ENCODE measurements at places on chromosomes 5 and 9.
A peak's percentile ranks its signal among the peaks of the same experiment; 100 is the strongest.

GRCh38 chr5:10735569-10736276 is 25.3 kb downstream of the DAP start:
- no peak for DNase-seq

DNA sequence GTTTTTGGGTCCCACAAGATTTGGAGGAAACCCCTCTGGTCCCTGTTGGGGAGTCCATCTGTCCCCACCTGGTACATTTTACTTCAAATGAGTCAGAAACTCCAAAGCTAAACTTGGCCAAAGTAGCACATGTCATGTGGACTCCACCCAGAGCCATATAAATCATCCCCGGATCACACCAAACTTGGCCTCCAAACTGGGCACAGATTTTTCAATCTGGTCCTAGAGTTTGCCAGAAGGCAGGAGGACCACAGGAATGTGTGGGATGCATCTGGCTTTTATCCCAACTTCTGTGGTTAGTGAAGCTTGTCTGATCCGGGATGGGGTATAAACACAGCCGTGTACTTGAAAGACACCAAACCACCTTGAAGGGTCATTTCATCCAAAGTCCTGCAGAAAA is 66.3 kb downstream of the MAT2B start:
- DNase-seq, result no peak

GRCh38 chr5:132853790-132854189 is 12.5 kb downstream of the GDF9 start:
- no peak for DNase-seq

GRCh38 chr5:88746438-88746882 is 136.5 kb downstream of the MEF2C start:
- DNase-seq, result no peak

DNA sequence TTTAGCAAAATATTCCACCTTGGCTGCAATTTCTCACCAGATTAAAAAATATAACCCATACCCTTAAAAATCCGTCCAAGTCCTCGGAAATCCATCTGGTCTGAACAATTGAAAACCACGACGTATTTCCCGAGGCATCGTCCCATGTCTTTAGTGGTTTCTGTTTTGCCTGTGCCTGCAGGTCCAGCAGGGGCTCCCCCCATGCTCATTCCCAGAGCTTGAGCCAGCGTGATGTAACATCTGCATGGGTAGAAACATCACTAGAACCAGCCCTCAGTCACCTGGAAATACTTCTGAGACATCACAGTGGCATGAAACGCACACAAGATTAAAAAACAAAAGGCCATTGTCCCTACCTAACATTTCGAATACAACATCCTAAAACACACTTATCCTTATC is 114.0 kb downstream of the DNAH5 start:
- DNase-seq, result no peak

- no peak for DNase-seq
Measured at GRCh38 chr9:101738566-101739183, at the start of gene GRIN3A. TSS of gene GRIN3A (minus strand) at chr9:101738647. CDS start at chr9:101737979, 668 bp downstream.

DNA sequence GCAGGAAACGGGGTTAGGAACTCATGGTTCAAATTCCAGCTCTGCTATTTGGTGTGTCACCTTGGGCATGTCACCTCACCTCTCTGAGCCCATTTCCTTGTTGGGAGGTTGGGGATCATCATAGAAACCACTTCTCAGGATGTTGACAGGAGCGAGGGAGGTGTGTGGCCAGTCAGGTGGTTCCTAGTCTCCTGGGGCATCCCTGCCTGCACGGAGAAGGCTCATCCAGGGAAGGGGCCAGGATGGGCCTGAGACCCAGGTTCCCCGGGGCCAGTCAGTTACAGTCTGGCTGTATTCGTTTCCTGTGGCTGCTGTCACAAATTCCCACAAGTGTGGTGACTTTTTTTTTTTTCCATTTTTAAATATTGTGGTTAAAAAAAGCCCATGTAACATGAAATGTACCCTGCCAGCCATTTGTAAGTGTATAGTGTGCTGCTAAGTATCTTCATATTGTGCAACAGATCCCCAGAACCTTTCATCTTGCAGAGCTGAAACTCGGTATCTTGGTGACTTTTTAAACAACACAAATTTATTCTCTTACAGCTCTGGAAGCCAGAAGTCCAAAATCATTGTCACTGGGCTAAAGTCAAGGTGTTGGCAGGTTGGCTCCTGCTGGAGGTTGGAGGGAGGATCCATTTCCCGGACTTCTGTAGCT is 78.7 kb upstream of the UNC5A start:
- DNase-seq, result no peak

DNA sequence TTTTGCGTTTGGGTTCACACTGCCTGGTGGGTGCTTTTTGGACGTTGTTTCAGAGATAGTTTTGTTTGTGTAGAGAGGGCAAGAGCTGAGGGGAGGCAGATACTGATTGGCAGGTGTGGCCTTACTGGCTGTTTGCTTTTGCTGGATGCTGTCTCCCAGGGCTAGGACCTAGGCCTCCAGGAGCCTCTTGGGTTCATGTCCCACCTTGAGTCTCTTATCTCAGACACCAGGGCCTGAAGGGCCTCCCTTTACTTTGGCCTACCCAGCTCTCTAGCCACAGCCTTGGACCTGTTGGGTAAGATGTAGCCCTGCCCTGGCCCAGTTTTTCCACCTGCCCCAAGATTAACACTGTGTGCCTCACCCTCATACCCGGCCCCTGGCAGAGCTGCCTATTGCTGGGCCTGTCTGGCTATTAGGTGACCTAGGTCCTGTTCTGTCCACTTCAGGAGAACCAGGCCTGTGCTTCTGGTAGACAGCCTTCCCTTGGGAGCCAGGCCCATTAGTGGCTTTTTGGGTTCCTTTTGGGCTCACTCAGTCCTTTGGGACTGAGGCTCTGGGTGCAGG is 13.4 kb downstream of the PTPA start:
- no peak for DNase-seq

GRCh38 chr5:164671640-164672039 is 1166.2 kb downstream of the MAT2B start:
- no peak for DNase-seq

- no peak for DNase-seq
Measured at GRCh38 chr5:169723103-169723831, 86.2 kb downstream of the DOCK2 start.

DNA sequence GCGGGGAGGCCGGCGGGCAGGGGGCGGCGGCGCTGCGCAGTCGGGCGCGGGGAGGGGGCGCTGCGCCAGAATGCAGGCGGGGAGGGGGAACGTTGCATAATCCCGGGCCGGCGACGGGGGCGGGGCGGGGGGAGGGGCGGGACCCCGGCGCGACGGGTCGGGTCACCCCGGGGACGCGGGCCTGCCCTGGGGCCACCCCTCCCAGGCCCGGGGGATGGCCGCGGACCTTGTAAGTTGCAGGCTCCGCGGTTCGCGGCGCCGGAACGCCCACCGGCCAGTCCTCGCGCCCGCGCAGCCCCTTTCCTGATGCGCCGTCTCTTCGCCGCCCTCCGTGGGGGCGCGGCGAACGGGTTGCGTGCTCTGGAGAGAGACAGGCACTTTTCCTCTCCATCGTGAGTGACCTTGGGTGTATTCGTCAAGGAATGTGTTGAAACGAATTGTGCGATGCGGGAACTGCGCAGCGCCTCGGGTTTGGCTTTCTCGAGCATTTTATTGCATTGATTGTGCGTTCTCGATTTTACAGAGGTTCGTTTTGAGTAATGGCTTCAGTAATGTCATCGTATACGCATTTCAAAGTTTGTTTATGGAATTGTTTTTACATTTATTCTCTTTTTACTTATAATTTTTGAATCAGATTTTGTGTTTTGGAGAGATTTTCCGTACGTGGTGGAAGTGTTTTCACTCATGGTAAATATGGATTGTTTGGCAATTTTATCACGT is 802 bp downstream of the SPIN1 start:
- DNase-seq, result peak; percentile 19

GRCh38 chr5:144422018-144422727 is 251.5 kb downstream of the KCTD16 start:
- no peak for DNase-seq

DNA sequence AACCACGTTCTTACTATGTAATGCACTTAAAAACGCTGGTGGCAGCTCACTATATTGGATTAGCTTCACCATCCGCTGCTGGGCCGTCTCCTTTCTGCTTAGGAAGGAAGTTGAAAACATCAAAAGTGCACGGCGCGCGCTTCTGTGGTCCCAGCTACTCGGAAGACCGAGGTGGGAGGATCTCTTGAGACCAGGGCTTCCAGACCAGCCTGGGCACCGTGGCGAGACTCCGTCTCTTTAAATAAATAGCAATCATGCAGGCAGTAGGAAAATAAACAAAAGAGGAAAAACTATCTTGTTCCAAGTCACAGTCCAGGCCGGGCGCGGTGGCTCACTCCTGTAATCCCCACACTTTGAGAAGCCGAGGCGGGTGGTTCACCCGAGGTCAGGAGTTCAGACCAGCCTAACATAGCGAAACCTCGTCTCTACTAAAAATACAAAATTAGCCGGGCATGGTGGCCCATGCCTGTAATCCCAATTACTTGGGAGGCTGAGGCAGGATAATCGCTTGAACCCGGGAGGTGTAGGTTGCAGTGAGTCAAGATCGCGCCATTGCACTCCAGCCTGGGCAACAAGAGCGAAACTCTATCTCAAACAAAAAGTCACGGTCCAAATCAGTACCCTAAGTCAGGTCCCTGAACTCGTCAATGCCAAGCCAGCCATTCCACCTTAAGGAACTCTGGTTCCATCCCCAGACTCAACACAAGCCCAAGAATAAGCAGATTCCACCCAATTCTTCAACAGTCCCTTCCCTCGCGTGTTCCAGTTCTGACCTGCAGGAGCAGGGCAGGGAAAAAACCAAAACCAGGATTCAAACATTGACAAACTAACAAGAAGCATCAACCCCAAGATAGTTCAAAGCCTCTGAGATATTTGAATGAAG is 1.0 kb upstream of the GOLGA1 start:
- peak; percentile 69 for DNase-seq

GRCh38 chr5:95149387-95149786 is 135.5 kb downstream of the MCTP1 start:
- DNase-seq, result no peak

GRCh38 chr5:148939676-148940075 is 113.3 kb downstream of the ADRB2 start:
- DNase-seq, result no peak

GRCh38 chr5:168195110-168195509 is 96.3 kb upstream of the WWC1 start:
- DNase-seq, result no peak

- DNase-seq, result no peak
Measured at GRCh38 chr5:130529511-130530485, 625.5 kb downstream of the CHSY3 start.

DNA sequence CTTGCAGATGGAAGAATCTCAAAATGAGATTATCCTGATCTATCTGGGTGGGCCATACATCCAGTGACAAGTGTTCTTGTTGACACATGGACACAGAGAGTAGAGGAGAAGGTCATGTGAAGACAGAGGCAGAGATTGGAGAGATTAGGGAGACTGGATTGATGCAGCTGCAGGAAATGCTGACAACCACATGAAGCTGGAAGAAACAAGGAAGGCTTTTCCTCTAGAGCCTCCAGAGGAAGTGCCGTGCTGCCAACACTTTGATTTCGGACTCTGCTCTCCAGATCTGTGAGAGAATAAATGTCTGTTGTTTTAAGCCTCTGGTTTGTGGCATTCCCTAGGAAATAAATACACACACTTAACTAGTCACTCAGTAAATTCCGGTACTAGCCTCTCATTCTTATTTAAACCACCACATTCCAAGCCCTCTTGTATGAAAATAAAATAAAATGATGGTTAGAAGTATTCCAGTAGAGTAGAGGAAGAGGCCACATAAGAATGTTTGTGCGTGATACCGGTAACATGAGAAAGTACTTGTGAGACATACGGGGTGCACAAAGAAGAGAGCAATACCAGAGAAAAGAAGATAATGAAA is 110.9 kb upstream of the DMAC1 start:
- DNase-seq, result no peak

DNA sequence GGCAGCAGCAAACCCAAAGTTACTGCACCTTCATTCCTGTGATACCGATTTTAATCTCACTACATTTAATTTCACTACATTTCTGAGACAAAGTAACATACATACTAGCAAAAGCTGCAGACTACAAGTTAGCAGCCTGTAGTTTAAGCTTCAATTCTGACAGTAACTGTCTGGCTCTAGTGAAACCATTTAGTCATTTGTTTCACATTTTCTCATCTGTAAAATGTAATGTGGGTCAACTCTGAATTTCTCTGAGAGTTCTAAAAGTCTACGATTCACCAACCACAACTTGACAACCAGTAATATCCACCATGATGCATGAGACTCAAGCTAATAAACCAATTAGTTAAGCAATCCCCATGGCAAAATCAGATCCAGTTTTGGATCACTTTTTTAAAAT is 408.9 kb downstream of the PDE4D start:
- no peak for DNase-seq

- no peak for DNase-seq
Measured at GRCh38 chr5:78424665-78425064, 64.2 kb downstream of the SCAMP1 start.

DNA sequence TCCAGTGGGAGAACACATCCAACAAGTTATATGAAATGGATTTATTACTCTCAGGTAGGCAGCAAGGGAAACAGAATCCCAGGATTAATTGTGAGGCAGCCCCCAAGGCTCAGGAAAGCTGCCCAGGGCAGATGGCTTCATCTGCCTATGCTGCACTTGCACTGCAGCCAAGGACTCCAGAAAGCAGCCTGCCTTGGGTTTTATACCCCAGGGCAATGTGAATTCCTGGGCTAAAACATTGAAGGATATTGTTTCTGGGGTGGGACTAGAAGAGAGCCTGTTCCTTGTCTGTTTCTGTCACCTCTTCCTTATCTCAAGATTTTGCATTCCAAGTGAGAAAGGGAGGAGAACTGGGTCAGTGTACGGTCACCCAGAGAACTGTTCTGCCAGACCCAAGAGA is 8.8 kb upstream of the CCL27 start:
- no peak for DNase-seq

- DNase-seq, result no peak
Measured at GRCh38 chr5:96209829-96210228, 223.2 kb downstream of the PCSK1 start.

DNA sequence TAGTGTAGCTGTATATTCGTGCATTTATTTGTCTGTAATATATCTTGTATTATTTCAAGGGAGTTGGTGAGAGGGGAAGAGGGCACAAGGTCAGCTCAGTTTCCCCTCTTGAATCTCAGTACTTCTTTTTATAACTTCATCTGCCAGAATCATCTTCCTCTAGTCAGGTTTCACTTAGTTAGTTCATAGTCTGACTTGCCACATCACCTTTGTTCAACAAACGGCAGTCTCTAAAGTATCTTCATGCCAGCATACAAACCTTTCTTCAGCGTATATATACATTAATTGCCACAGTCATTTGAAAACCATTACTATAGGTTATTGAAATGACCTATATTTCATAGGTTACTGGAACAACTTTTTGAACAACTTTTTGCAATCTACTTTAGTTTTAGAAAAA is 1.6 kb downstream of the ECM2 start:
- no peak for DNase-seq

- no peak for DNase-seq
Measured at GRCh38 chr5:1786621-1787471, 12.8 kb downstream of the MRPL36 start.

DNA sequence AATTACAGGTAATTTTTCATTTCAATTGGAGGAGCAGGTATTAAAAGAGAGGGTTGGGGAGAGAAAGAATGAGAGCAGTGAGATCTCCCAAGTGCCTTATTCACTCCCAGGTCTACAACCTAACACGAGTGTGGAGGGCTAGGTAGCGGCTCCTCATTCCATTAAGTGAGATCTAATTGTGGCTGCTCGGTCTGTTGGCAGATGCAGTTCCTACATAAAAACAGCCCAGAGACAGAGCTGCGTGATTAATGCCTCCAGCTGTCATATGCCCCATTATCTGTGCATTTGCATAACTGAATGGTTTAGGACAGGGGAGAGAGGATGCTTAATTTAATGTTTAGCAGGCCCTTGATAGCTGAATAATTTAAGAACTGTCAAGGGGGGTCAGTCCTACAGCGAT is 100.5 kb downstream of the PSAT1 start:
- DNase-seq, result no peak

Measured in central memory CD4-positive, alpha-beta T cell (primary cell).